ENCODE measurements at places on chromosomes 12 and 14. TPM values are rescaled to one million over a fixed set of nuclear protein-coding genes. Genes with fewer than 3 reads are reported as not detected.

Gene CLECL1
- total RNA-seq = not detected

Gene INTS13
- 18.6 TPM for total RNA-seq

Gene PYGL
- total RNA-seq = 30.2 TPM

Gene IGFBP6
- 139 TPM for total RNA-seq

Gene ISM2
- 0.21 TPM for total RNA-seq

Gene MYF6
- not detected for total RNA-seq

Gene DCAF5
- total RNA-seq = 43.8 TPM

Gene ZNF384
- 31.2 TPM for total RNA-seq

Gene KERA
- total RNA-seq = not detected

Gene SLCO1B1
- total RNA-seq = not detected

Gene TSHR
- total RNA-seq = not detected

Gene CACNA1C
- 127 TPM for total RNA-seq

Gene JPH4
- total RNA-seq = 0.24 TPM

Gene KLHDC1
- 6.5 TPM for total RNA-seq

Gene OTOGL
- total RNA-seq = 9.2 TPM

Gene CACNA2D4
- 2.6 TPM for total RNA-seq

Gene ATG14
- 8.5 TPM for total RNA-seq

Gene LBHD2
- not detected for total RNA-seq

Gene PRH2
- total RNA-seq = not detected

Gene DDN
- total RNA-seq = 0.84 TPM

Gene SLC48A1
- 22.1 TPM for total RNA-seq

Gene LRRIQ1
- 0.21 TPM for total RNA-seq
